Endothelial cell (in vitro differentiated cells): ENCODE measurements at places on chromosomes 12 and 14. TPM values are rescaled to one million over a fixed set of nuclear protein-coding genes. Genes with fewer than 3 reads are reported as not detected.

DNA sequence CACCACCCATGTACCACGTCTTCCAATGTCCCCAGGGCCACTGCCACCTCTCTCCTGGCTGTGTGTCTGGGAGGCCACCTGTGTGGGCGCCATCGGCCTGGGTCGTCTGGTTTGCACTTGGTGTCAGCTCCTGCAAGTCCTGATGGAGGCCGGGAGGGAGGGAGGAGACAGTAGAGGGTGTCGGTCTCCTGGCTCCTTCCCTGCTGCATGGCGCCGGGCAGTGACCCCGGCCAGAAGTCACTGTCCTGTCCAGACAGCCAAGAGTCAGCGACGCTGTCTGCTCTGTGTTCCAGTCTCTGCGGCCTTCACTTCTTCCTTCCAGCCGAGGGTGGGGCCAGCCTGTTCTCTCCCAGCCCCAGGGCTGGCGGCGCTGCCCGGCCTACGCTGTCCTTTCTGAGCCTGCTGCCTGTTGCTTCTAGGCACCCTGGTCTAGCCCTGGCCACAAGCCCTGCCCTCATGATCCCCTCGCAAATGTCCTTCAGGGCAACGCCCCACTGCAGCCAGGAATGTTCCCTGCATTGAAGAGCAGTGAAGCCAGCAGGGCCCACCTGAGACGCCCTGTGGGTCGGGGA is 13.0 kb upstream of the LBHD2 start:
- DNase-seq, result no peak

GRCh38 chr12:108482717-108483212 is 32.3 kb upstream of the FICD start:
- DNase-seq, result no peak

The NRXN3 gene
- total RNA-seq, result 2.3 TPM

The IFT43 gene
- total RNA-seq, result 22.8 TPM

DNA sequence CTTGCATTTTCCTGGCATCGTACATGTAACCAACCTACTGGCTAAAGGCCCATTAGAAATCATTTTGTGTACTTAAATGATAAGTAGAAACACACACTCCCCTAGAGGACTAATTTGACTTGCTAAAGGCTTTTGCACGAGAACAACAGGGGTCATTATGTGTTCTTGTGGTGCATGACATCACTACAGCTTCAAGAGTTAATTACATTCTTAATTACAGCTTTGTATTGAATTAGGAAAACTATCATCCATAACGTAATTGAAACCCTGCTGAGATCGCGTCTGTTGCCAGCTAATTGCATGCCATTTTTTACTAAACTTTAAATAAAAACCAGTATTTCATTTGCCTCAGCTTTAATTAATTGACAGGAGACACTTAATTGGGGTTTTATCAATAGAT is 51.4 kb downstream of the TMEM132C start:
- no peak for DNase-seq

DNA sequence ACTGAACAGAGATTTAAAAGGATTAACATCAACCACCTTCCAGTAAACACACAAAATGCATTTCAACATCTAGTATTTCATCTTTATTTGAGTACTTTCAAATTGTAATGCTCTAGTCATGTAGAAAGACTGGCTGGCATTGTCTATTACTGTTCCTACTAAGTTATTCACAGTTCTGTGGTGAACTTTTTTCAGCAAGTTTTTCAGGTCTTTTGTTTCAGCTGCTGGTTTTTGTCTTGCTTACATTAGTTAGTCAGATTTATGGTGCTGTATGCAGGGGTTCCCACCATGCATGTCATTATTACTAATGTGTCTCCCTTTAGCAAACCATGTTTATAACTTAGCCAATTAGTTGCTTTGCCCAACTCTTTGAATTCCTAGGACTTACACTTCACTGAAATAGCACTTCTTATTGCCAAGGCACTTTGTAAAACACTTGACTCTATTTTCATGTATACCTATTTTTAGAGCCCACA is 253.4 kb upstream of the KITLG start:
- no peak for DNase-seq

The KRT74 gene
- total RNA-seq, result not detected
